ENCODE measurements at places on chromosomes 16 and 17. TPM values are rescaled to one million over a fixed set of nuclear protein-coding genes. Genes with fewer than 3 reads are reported as not detected.

DNA sequence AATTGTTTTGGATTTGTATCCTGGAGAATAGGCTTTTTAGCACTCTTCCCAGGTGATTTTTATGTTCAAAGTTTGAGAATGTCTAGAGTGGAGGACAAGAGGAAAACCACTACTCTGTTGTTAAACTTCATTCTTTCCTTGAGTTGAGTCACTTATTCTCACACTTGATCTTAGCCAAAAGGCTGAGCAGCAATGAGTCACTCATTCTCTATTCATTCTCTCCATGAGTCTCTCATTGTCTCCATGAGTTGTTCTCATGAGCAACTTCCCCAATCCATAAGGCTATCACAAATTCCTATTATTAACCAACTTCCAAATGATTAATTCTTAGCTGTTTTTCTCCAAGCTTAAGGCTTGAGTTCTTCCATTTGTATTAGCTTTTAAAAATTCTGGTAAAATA lies 1393.3 kb downstream of the CDH8 start:
- no peak for DNase-seq

DNA sequence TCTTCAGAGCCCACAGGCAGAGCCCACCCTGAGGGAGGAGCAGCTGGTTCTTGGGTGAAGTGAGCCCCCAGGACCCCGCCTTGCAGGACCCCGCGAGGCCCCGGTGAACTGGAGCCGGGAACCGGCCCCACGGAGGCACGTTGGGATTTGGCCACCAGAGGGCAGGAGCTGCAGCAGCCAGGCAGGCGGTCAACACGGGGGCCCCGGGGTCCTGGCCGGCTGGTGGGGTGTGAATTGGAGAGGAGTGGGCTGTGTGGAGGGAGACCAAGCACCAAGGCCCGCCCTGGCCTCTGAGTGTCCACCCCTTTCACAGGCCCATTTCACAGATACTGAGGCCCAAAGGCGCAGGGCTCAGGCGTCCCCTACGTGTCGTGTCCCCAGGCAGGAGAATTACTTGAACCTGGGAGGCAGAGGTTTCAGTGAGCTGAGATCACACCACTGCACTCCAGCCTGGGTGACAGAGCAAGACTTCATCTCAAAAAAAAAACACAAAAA lies 2.2 kb downstream of the DPEP1 start:
- DNase-seq = peak; percentile 59

HCRT gene
- total RNA-seq = not detected

NACA2 gene
- total RNA-seq = not detected

DNA sequence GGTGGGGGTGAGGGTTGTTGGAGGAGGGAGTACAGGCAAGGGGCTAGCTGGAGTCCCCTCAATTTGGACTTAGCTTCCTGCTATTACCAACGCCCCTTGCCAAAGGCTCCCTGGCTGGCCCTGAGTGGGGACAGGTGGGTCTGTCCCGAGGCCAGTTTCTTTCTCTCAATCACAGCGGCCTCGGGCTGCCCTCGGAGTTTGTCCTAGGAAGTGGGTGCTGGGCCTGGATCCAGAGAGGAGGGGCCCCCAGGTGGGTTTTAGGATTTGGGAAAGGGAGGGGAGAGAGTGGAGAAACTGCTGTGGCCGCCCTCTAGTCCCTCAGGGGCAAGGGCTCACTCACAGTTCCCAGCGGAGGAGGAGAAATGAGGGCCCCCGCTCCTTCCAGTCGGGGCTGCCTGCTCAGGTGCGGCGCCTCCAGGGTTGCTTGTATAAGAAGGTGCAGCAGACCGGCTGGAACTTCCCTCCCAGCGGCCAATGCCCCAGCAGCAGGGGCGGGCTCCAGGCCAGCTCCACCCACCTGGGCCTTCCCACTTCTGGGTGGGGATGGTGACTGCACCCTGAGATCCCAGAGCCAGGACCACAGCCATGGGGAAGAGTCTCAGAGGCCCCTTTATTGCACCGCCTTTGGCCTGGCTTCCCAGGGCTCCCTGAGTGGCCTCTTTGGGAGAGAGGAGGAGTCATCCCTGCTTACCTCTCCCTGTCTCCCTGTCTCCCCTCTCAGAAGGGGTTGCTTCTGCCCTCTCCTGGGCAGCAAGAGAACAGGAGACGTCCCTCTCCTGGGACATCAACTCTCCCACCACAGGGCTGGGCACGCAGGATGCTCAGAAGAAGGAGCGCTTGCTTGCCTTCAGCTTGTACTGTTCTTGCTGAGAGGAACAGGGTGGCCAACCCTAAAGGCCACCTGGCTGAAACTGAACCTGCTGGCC lies 112.0 kb upstream of the SMURF2 start:
- peak; percentile 29 for DNase-seq

MYH11 gene
- 0.15 TPM for total RNA-seq

DNA sequence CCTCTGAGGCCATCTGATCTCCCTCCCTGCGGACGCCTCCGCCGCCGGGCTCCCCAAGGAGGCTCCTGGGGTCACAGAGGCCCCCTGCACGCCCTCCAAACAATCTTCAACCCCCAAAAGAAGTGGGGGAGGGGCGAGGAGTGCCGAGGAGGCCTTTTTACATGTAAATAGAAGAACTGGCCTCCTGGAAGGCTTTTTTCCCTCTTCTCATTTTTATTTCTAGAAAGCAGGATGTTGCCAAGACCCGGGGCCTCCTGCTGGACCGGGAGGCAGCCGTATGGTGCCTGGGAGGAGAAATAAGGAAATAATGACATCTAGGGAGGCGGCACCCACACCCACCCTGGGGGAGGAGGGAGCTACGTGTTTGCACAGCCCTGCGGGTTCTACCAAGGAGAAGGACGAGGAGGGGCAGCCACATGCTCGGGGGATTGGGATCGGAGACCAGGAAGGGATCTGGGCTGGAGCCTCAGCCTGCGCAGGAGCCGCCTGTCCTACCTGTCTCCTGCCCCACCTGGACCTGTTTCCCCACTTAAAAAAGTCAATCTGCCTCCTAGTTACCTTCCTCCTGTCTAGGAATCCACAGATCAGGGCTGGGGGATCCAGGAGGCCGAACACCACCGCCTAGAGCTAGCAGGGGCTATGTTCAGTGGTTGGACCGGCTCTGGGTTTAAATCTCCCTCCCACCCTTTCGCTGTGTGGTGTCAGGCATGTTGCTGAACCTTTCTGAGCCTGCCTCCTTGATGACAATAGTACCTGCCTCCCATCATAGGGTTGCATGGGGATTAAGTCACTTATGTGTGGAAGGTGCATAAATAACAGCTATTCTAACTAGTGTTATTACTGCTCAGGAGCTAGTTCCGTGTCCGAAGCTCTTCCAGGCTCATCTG lies 175.7 kb upstream of the GSE1 start:
- no peak for DNase-seq

PPY gene
- total RNA-seq = not detected

- no peak for DNase-seq
Observed at GRCh38 chr16:9695152-9695551, 487.1 kb downstream of the GRIN2A start.

KRTAP9-6 gene
- not detected for total RNA-seq
